ENCODE measurements at places on chromosomes 11 and 22.

DNA sequence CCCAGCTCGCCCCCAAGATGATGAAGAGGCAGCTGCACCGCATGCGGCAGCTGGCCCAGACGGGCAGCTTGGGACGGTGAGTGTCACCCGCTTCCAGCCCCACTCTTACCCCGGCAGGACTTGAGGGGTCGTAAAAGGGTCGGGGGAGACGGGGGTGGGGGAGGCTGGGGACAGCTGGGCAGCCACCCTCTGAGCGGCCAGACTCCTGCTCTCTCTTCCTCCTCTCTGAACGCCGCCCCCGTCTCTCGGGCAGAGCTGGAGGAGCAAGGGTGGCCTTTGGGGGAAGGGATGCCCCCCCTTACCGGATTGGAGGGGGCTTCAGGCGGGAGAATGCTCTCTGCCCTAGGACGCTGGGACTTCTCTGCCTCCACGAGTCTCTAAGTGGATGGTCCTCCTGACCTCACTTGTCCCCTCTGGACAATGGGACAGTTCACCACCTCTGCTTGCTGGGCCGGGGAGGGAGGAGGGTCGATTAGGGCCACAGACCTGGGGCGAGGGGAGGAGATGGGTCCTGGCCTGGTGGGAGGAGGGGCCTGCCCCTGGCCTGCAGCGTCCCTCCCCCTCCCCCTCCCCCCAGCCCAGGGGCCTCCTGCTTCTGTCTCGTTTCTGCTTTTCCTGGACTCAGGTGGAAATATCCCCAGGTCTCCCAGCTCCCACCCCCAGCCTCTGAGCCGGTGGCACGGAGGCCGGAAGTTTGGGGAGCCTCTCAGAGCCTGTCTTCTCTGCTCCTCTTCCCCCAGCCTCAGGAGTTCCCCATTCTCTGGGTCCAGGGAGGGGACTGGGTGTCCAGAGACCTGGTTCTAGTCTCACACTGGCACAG lies 512 bp downstream of the SH3BP1 start:
- no peak for DNase-seq

GRCh38 chr11:122042981-122043380 lies 73.0 kb downstream of the BLID start:
- no peak for DNase-seq

- no peak for DNase-seq
Measured at GRCh38 chr11:124875401-124875800, 10.2 kb downstream of the ROBO3 start.

GRCh38 chr11:130023204-130023603 lies 20.6 kb upstream of the PRDM10 start:
- no peak for DNase-seq

DNA sequence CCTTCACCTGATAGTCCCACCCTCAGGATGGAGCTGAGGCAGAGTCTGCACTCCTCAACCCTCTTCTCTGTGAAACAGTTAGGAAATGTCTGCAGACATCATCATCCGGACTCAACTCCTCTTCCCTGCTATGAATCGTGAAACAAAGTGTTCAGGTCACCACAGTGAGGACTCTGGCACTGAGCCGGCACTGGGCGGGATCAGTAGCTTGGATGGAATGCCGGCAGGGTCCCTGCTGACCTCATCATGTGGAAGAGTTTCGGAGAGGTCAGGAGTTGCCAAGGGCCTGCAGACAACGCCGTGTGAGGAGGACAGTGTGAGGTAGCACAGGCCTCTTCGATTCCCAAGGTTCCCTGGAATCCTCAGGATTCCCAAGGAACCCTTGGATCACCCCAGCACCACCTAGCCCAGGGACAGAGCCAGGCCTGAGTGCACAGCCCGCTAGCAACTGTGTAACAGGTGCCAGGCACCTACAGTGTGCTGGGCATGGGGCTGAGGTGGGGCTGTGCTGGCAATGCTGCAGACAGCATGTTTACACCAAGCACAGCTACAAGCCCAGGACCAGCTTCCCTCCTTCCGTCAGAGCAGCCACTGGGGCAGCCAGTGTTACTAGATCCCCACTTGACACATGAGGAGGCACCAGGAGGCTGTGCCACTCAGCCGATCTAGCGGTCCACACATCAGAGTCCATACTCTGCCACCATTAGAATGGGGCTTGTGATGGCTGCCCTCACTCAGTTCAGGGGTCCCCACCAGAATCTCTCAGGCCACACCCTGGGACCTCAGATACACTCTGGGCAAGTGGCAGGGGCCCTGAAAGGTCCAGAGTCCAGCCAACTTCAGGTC lies 693 bp upstream of the LINC01488 start:
- no peak for DNase-seq

DNA sequence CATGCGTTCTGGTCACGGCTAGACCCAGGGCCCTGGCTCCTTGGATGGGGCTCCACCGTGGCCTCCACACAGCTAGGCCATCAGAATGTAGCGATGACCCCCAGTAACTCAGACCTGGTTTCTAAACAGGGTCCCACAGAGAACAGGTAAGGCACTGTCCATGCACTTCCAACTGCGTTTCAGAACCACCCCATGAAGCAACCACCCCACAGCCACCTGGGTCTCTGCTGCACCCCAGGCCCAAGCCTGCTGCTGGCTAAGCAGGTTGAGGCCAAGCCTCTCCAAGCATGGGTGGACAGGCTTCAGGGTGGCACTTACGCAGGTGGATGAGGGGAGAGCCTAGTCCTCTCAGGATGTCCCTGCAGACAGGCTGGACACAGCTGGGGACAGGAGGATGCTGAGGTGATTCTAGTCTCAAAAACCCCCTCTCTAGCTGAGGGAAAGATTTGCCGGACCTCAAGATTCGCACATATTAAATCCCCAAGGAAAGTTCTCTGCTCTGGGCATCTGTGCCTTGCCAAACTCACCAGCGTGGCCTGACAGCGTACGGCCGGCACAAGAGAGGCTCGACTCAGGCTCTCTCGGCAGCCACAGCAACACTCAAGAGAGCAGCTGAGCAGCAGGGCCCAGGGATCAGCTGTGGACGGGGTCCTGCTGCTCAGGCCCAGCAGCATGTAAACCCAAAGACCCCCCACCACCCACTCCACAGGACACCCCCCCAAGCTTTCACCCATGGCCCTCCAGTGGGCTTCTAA lies 141.6 kb downstream of the CRYBB2 start:
- no peak for DNase-seq

DNA sequence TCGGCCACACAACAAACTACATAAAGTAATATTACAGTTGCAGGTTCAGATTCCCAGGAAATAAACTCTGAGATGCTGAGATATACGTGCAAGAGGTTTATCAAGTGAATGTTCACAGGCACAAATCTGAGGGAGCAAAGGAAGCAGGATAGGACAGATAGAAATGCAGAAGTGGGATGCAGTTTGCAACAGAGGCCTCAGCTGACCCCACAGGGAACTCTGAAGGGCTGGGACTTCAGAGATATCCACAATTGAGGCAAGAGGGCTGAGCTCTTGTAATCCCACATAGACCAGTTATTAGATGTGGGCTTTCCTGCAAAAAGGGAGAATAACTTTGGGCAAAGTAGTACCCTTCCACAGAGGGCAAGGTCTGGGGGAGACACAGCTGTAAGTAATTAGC lies 25.4 kb upstream of the ARHGAP20 start:
- no peak for DNase-seq

DNA sequence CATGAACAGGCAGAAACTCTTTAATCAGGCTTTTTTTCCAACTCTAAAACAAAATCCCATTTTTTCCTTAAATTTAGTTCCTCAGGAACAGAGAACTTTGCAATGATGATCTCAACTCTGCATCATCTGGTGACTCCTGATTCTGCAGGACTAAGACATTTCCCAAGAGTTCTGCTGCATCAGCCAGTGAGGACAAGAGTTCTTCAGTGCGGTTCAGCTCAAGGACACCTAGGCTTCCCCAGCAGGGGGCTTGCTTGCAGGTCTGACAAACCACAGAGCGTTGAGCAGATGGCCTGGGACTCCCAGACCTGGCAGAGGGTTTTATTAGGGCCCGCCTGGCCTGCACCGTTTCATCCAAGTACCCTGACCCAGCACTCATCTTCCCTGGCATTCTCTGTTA lies 6.4 kb downstream of the CDCA5 start:
- DNase-seq = no peak

- no peak for DNase-seq
Measured at GRCh38 chr11:34890812-34891211, 25.4 kb downstream of the APIP start.

DNA sequence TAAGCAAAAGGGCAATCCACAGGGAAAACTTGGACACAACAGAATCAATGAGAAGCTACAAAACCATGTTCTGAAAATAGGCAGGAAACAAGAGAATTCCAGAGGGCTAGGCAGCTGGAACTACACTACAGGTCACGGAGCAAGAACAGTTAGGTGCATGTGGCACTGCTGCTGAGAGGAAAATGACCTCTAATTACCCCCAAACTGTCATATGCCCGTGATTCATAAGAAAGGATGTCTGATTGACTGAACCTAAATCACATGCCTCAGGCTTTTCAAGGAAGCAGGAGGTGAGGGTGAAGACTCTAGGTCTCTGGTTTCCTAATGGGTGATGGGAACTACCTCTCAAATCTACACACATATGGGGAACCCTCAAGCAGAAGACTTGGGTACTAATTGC lies 17.9 kb upstream of the RRAS2 start:
- no peak for DNase-seq

All from activated CD4-positive, alpha-beta T cell treated with anti-CD3 and anti-CD28 coated beads for 1 hour (primary cell).